Mesenteric fat pad (tissue), 1 donor: ENCODE measurements at places on chromosomes 1 and 21. TPM values are rescaled to one million over a fixed set of nuclear protein-coding genes. Genes with fewer than 3 reads are reported as not detected.

SLC9C2 gene
- total RNA-seq: 0.16 TPM

DNA sequence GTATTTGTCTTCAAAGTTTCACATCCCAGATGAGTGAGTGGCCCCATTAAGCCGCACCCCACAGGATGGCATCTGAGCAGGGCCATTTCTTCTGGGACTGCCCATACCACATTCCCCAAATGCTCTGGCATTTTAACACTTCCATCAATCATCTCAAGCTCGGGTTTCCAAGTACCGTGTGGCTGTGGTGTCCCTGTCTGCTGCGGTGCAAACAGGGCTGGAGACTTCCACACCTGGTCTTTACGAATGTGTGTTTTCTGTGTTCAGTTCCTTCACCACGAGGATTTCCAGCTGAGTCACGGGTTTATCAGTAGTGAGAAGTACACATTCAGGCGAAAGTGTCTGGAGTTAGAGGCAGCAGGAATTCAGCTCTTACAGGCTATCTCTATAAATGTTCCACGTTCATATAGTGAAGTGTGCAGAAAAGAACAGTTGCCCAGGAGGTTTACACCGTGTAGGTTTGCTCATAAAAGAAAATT is 195.2 kb downstream of the RHOU start:
- DNase-seq: no peak

TAS1R1 gene
- not detected for total RNA-seq

- no peak for DNase-seq
Observed at GRCh38 chr1:212852105-212852688, 4.7 kb upstream of the SPATA45 start.

- DNase-seq: no peak
Observed at GRCh38 chr1:27935721-27936120, 921 bp downstream of the SMPDL3B start.

DNA sequence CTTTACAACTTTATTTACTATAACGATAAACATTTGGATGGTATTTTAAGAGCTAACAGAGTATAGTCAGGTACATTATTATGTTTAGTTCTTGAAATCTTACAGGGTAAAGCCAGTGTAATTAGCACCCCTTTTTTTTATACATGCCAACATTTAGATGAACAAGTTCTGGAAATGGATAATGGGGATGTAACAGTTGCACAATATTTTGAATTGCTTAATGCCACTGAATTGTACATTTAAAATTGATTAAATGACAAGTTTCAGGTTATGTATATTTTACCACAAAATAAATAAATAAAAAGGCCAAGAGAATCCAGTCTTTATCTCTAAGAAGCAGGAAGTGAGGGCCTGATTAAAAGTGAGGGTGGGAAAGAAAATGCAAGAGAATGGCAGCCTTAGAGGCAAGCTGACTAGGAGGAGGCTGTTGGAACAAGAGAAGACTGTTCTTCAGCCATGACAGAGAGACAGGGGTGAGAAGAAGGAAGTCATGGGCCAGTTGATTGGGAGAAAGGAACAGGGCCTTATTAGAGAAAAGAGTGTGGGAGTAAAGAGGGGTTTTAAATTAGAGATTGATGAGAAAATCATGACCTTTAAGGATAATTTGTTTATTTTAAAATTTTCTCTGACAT is 49.9 kb upstream of the TNFSF18 start:
- no peak for DNase-seq

MTARC1 gene
- 539 TPM for total RNA-seq

PLA2G5 gene
- 5.5 TPM for total RNA-seq

DNA sequence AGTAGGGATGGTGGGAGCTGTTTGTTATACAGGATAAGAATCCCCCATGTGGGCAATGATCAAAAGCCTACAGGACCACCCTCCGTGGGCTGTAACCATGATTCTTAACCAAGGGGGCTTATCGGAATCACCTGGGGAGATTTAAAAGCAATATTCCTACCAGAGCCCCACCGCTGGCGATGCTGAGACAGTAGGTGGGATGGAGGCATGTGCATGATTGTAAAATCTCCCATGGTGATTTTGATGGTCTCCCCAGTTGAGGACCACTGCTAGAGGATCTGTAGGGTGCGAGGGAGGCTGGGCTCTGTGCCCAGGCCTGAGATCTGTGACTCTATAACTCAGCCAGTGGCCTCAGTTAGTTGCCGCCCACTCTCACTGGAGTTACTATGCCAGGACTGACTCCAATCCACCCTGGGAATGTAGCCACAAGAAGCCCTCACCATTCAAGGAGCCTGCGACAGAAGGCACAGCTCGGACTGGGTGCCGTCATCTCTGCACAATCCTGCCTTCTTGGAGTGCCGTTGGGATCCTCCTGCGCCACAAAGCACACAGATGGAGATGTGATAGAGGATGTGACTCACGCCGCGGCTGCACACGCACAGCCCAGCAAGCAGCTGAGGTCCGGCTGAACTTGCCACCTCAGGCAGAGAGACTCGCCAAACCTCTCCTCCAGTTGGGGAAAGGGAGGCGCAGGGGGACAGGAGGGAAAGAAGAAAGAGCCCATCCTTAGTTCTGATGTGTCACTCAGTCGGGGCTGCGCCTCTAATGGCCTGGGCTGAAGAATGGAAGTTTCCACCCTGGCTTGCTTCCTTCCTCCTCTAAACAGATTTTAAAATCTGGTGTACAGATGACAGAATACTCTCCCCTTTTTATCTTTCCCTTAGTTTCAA is 26.5 kb downstream of the AKNAD1 start:
- DNase-seq: peak; percentile 91

DNA sequence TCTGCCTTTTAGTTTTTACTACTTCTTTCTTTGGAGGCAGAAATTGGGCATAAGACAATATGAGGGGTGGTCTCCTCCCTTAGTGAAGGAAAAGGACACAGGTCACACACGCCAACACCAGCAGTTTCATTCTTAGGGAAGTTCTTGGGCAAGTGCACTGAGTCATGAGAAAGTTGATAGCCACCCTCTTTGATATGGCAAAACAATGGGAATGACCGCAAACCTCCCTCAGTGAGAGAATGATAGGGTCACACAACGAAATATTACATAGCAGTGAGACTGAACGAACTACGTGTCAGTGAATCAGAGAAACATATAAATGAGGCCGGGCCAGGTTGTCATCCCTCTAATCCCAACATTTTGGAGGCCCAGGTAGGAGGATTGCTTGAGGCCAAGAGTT is 20.0 kb downstream of the IL6R start:
- DNase-seq: no peak

DNA sequence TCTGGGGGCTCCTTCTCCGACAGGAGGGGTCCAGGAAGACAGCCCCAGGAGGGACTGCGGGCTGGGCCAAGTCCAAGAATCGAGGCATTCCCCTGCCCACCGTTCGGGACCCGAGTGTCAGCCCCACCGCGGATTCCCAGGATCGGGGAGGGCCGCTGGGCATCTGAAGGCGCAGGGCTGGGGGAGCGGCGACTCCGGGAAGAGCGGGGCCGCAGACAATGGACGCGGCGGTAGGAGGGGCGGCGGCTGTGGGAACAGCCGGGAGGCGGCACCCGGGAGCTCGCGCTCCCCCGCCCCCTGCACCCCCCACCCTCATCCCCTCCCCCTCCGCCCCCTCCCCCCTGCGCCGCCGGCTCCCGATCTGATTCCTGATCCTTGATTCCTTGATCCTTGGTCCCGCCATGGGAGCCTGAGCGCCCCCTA is at the start of gene VANGL2:
Gene VANGL2, plus strand, starts transcription at position 342 of the 423 bp plus-strand sequence. CDS start 15,274 bp downstream, outside the sequence.
- DNase-seq: no peak

DNA sequence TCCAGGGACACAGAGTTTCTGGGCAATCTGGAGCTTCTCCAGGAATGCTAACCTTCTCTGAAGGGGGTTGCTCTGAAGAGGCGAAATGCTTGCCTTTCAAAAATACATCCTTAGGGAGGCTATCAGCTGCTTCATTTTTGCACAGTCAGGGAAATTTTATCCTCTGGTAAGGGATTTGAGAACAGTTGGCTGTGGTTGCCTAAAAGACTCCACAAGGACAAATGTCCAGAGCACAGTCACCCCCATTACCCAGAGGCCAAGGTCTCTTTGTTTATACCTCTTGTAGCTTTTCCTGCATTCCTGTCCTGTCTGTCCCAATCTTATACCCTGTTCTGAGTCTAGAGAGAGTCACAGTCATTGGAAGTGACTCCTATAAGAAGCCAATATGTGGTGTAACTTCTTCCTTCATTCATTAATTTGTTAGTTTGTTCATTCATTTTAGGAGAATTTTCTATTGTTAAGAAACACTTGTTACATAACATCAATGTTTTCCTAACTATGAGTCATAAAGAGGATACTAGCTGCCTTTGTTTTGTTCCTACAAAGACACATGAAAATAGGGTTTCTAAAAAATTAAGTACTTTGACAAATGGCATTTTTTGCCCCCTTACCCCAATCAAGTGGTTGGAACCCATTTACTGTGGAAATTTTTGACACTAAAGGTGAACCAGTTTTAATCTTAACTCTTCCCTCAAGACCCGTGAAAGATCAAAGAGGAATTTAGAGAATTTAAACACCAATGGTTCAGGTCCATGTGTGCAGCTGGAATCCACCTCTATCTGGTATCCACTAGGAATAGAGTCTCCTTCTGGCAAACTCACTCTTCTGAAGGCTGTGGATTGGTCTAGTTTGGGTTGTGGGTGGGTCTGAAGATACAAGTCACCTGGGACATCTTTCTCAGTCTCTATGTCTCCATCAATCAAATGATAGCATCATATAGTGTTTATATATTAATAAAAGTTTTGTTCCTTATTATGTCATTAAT is 47.1 kb downstream of the GPR88 start:
- no peak for DNase-seq

DNA sequence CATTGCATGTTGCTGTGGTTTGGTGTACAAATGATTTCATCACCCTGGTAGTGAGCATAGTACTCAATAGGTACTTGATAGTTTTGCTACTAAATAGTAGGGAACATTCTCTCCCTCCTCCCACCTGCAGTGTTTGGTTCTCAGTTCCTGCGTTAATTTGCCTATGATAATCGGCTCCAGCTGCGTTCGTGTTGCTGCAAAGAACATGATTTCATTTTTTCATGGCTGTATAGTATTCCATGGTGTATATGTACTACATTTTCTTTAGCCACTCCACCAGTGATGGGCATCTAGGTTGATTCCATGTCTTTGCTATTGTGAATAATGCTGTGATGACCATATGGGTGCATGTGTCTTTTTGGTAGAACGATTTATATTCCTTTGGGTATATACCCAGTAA is 903.4 kb downstream of the TTLL7 start:
- DNase-seq: no peak

S100A7A gene
- total RNA-seq: not detected

- DNase-seq: no peak
Observed at GRCh38 chr1:223006917-223007648, 136.0 kb downstream of the TLR5 start.

- no peak for DNase-seq
Observed at GRCh38 chr1:229557913-229558414, 543 bp downstream of the ABCB10 start.

DNA sequence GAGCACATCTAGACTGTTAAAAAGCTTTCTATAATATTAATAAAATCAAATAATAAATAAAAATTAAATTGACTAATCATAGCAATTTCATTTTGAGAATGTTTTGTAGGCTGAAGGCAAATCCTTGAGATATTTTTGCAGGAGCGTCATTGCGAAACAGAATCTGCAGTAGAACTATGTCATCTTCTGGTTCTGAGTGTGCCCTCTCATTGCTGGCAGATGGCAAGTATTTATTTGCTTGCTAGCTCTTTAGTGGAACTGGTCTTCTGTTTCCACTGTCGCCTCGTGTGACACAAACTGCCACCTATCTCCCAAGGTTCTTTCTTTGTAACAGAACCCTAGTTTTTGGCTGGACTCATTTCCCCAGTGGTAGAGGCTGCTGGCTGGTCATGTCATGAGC is 19.0 kb upstream of the IRF2BP2 start:
- no peak for DNase-seq

XCL2 gene
- total RNA-seq: 0.64 TPM

NPHS2 gene
- total RNA-seq: not detected

VCAM1 gene
- 27.3 TPM for total RNA-seq

- no peak for DNase-seq
Observed at GRCh38 chr1:94259635-94260289, 22.4 kb upstream of the ARHGAP29 start.

F13B gene
- total RNA-seq: not detected
